ENCODE measurements at places on chromosomes 13 and 19. TPM values are rescaled to one million over a fixed set of nuclear protein-coding genes. Genes with fewer than 3 reads are reported as not detected.

FCAR gene
- total RNA-seq, result not detected

FREM2 gene
- 3.3 TPM for total RNA-seq

TMEM147 gene
- total RNA-seq, result 58.2 TPM

- no peak for DNase-seq
Observed at GRCh38 chr13:97932647-97933046, 20.8 kb upstream of the IPO5 start.
